H9 (cell line): ENCODE measurements at places on chromosomes 3 and 15.

- no peak for DNase-seq
Observed at GRCh38 chr3:111323019-111323418, 219.0 kb upstream of the CD96 start.

DNA sequence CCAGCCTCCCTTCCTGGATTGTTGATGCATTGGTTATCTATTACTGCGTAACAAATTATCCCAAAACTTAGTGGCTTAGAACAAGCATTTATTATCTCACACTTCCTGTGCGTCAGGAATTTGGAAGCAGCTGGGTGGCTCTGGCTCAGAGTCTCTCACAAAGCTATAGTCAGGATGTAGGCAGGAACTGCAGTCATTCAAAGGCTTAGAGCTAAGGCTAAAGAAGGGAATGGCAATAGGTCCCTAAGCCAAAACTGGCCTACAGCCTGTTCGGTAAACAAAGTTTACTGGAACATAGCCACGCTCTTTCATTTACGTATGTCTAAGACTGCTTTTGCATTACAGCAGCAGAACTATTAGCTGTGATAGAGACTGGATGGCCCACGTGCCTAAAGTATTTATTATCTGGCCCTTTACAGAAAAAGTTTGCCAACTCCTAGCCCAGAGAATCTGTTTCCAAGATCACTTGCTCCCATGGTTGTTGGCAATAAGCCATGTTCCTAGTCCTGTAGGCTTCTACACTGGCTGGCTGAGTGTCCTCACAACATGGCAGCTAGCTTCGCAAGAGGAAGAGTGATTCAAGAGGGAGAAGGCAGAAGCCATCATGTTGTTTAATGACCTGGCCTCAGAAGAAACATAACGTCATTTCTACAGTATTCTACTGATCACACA, 132.4 kb downstream of the SNRK start:
- DNase-seq, result no peak

GRCh38 chr15:33057845-33058244, 136.7 kb downstream of the FMN1 start:
- no peak for DNase-seq

DNA sequence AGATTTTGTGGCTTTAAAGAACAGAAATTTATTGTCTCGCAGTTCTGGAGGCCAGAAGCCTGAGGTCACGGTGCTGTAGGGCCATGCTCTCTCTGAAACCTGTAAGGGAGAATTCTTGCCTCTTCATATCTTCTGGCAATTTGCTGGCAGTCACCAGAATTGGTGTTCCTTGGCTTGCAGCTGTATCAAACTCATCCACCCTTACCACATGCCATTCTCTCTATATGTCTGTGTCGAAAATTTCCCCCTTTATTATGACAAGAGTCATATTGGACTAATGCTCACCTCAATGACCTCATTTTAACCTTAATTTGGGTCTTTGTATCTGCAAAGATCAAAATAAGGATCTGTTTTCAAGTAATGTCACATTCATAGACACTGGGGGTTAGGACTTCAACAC, 266.7 kb downstream of the IL20RB start:
- no peak for DNase-seq

DNA sequence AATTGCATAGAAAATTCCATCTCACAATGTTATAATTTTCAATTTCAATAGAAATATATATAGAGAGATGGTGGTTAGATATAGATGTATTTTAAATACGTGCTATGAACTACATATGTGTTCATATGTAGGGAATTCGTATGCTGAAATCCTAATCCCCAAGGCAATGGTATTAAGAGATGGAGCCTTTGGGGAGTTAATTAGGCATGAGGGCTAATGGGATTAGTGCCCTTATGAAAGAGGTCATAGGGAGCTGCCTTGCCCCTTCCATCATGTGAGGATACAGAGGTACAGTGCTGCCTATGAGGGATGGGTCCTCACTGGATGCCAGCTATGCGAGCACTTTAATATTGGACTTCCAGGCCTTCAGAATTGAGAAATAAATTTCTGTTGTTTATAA, 79.6 kb upstream of the CCDC54 start:
- no peak for DNase-seq

DNA sequence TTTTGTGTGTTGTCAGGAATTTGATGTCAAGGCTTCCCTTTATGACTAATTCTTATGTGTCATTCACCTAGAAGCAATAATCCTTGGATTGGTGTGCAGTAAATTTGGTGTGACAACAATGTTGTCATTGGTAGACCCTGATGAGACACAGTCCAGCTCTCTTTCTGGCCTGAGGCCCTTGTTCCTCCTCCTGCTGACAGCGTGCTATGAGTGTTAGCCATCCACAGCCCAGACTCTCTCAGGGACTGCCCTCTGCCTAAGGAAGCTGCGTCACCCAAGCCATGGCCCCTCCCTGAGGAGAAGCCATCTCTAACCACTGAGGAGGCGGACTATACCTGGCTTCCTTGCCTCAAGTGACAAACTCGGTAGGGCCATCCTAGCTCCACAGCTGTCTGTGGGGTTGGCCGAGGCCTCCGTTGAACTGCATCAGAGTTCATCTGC, 13.3 kb upstream of the TM4SF1 start:
- no peak for DNase-seq

- DNase-seq, result no peak
Observed at GRCh38 chr15:33026614-33027013, 167.9 kb downstream of the FMN1 start.

- DNase-seq, result no peak
Observed at GRCh38 chr3:128416578-128417211, 50.0 kb downstream of the DNAJB8 start.

- DNase-seq, result no peak
Observed at GRCh38 chr3:188527389-188527788, 373.4 kb downstream of the LPP start.

DNA sequence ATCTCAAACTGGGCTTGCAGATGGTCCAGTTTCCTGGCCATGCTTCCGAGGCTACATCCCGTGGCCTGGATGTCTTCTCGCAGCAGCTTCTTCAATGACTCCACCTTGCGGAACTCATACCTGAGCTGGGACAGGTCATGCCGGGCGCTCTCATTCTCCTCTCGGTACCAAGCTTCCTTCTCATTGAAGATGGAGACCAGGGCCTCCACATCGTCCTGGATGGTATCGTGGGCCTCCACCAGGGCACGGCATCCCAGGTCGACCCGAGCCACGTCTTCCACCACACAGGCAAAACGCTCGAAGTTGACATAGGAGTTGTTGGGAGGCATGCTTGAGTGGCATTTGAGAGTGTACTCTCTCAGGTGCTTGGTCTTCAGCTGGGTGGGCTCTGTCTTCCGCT, 89.2 kb upstream of the HERC1 start:
- no peak for DNase-seq

- DNase-seq, result no peak
Observed at GRCh38 chr3:158249183-158249582, 139.3 kb downstream of the RSRC1 start.

DNA sequence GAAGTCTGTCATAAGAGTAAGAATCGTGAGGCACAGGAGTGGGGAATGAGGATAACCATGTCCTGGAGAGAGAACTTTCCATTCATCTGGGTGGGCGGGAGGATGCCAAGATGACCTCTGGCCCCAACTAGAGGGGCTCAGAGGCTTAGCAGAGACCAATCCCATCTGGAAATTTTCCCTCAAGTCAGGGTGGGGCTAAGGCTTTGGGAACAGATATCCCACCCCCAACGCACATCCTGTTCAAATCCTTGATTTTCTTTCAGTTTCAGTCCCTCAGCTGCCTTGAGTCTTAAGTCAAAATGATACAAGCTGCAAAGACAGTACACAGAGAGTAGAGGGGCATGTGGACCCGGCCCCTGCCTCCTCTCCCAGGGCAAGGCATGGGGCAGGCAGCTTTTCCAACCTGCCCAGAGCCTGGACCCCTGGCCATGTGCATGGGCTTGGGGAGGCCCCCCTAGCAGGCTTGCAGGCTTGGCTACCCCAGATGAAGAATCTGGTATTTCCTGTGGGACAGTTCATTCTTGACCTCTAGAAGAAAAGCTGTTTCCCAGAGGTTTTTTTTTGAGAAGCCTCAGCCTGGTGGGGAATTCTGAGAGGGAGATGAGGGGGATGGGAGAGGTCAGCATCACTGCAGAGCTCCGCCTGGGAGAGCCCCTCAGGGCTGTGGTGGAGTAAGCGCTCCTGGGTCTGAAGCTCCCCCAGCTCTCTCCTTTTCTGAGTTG, 109.7 kb upstream of the HACD2 start:
- DNase-seq, result no peak

DNA sequence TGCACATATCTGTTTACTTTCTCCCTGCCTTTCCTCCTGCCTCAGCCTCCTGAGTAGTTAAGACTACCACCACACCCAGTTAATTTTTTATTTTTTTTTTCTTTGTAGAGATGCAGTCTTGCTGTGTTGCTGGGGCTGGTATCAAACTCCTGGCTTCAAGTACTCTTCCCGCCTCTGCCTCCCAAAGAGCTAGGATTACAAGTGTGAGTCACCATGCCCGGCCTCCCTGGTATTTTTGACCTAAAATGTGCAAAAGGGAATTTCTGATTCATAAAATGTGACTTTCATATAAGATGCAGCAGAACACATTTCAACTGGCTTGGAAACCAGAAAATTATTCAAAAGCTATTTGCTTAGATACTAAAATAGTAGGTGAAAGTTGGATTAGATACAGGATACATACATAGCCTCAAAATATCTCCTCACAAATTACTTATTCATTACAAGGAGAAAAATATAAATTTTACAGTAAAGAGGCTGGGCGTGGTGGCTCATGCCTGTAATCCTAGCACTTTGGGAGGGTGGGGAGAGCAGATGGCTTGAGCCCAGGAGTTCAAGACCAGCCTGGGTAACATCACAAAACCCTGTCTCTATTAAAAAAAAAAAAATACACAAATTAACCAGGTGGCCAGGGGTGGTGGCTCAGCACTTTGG, 32.0 kb downstream of the MAP4 start:
- DNase-seq, result no peak

GRCh38 chr15:57540736-57541135, 51.0 kb upstream of the MYZAP start:
- DNase-seq, result no peak

DNA sequence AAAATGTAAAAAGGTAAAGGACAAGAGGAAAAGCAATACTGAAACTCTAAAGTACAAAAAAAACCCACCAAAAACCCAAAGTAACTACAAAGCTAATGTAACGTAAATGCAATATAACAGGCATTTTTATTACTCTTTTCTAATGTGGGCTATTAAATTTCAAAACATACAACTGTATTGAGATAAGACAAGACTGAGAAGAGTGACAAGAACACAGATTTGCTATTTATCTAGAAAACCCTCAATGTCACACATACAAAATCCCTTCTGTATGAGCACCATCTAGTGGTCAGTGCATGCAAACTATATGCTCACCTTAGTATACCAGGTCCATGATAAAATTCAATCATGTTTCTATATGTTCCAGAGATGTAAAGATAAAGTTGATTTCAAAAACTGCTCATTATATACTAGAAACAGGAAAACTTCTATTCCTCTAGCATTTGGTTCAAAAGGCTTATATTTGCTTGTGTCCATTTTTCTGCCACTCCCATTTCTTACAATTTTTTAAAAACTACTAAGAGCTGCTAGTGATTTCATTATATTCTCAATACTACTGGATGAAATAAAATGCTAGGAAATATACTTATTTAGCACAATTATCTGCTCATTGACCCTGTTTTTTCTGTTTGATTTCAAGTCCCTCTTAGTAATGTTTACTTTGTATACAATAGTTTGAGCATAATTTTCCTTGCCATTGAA, 111.4 kb downstream of the DLG1 start:
- DNase-seq, result no peak
